ENCODE measurements at places on chromosomes 4 and X. TPM values are rescaled to one million over a fixed set of nuclear protein-coding genes. Genes with fewer than 3 reads are reported as not detected.

Gene FAM47B
- total RNA-seq = not detected

- DNase-seq = no peak
These were observed 12.7 kb downstream of the ARMCX6 start for GRCh38 chrX:101605146-101605545.

DNA sequence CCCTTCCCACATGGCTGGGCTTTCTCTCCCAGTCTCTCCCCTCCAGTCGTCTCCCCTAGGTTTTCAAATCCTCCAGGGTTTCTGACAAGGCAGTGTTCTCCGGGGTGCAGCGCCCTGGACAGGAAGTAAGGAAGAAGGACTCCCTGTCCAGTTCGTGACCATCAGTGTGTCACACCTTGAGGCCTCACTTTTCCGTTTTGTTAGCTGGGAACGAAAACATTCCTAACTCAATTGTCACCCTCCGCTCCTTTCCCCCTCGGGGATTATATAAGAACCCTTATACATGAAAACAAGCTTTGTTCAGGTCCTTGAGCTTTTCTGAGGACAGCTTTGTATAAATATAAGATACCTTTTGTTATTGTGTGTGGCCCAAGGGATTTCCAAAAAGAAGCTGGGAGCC, 92.1 kb downstream of the KDR start:
- no peak for DNase-seq

DNA sequence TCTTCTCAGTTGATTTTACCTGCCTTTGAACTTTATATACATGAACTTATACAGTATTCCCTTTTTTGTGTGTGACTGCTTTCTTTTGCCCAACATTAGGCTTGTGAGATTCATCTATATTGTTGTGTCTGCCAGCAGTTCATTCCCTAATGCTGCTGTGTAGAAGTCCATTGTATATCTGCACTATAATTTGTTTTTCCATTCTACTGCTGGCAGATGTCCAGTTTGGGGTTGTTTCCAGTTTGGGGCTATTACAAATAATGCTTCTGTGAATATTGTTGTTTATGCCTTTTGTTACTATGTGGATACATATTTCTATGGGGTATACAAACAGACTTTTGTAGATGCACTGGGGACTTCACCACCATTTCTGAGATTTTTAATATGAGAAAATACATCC, 268.4 kb downstream of the DCTD start:
- DNase-seq = no peak

DNA sequence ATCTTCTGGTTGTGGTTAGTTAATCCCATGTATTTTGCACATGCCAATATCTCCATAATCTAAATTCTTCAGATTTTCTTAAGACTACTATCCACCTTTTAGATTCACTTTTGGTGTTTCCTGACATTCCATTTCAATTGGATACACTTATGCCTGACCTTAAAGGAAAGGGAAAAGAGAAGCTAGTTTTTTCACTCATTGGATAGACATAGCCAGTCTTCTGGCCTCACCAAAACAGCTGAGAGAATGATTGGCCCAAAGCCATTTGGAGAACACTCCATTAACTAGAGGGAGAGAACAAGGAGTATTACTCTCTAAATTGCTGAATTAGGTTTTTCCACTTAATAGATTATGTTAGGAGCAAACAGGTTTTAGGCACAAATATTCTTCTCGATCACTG, 4.0 kb downstream of the PRPS1 start:
- DNase-seq = no peak

DNA sequence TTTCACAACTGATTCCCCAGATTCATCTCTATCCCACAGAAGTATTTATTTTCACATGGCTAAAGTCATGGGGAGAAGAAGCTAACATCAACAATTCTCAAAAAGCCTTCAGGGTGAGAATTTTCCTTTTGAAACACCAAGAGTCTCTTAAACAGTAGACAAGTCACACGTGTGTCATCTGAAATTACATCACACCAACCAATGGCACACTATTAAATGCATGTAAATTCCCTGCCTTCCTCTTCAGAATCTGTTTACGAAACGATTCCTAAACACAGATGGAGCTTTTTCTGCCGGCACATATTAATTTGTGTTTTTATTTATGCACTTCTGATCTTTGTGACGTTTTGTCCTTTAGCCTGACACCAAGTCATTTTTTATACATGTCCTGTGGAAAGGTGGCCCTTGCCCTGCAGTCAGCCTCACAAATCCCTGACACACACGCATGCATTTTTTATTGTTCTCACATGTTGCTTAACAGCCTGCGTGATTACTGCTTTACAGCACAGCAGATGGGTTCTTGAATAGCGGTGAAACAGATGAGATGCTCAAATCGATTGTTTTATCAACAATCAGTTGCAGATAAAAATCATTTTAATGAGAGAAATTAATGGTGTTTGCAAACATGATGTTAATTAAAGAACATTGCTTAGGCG, 735.9 kb upstream of the TENM3 start:
- no peak for DNase-seq
